ENCODE measurements at places on chromosomes 7 and 10. TPM values are rescaled to one million over a fixed set of nuclear protein-coding genes. Genes with fewer than 3 reads are reported as not detected.

DNA sequence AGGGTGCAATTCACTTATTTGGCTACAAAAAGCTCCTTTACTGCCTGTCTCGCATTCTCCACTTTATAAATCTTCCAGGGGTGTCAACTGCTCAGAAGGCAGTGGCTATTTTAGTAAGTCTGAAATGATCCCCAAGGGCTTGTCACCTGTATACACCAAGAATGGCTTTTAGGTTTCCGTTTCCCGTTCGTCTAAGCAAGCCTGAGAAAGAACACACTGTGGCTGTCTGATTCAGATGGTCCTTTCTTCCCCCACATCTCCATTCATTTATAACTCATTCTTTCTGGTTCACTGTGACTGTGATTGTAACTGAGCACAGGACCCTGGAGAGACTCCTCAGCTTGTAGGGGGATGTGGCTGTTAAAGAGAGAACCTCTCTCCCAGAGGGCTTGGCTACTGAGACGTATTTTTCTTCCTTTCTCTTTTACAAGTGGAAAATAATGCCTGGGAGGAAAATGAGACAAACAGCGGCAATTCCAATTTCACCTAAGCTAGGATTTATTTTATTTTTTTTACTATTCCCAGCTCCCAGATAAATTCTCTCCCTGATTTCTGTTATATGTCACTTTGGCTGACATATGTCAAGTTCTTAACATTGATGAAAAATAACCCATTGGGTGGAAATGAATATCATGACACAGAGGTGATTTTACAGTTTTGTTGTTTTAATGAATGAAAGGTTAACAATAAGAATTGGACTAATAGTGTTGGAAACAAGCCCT, 129.3 kb downstream of the FAM107B start:
- DNase-seq = no peak

GRCh38 chr10:122287570-122287969, 16.5 kb downstream of the BTBD16 start:
- DNase-seq = no peak

The PIP gene
- polyA plus RNA-seq = not detected

GRCh38 chr10:60848680-60849079, 70.4 kb downstream of the CDK1 start:
- no peak for DNase-seq

The TACC2 gene
- 27.9 TPM for polyA plus RNA-seq

The PLA2G12B gene
- 8.2 TPM for polyA plus RNA-seq

- no peak for DNase-seq
These were observed 272.3 kb upstream of the RNF32 start for GRCh38 chr7:156368053-156368843.

DNA sequence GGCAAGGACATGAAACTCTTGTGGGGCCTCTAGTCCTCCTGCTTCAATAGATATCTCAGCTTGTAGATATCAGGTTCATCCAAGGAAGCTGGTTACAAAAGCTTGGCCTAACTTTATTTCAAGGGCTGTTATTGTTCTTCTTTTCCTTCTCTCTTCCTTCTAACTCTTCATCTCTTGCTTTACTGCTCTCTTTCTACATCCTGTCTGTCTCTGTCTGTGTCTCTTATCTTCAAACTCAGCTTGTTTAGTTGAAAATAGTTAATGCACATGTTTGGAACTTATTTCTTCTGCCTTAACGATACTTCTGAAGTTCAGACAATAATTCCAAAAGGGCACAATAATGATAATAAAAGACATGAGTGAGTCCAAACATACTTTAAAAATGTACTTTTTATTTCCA, 393.9 kb downstream of the NXPH1 start:
- DNase-seq = no peak

The PIK3AP1 gene
- polyA plus RNA-seq = 4.5 TPM

GRCh38 chr10:13481690-13482089, 47.1 kb downstream of the BEND7 start:
- no peak for DNase-seq

The PBLD gene
- polyA plus RNA-seq = 11.0 TPM

The LRRN3 gene
- 3.6 TPM for polyA plus RNA-seq

DNA sequence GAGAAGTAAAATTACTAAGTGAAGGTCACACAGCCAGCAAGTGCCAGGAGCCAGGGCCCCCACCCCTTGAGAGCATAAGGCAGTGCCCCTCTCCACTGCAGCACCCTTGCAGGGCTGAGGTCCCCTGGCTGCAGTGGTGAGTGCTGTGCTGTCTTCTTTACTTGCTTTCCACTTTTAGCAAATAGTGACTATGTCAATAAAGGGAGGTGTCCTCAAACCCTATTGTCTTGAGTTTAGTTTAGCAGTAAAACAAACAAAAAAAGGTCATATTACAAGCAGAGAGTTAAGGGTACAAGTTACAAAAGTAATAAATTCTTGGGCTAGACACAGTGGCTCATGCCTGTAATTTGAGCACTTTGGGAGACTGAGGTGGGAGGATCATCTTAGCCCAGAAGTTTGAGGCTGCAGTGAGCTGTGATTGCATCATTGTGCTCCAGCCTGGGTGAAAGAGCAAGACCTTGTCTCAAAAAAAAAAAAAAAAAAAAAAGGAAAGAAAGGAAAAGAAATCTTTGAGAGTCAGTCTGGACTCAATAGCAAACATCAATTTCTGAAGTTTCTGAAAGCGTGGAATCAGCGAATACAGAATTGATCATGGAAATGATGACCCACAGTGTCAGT, 39.0 kb upstream of the KIF5B start:
- DNase-seq = no peak

DNA sequence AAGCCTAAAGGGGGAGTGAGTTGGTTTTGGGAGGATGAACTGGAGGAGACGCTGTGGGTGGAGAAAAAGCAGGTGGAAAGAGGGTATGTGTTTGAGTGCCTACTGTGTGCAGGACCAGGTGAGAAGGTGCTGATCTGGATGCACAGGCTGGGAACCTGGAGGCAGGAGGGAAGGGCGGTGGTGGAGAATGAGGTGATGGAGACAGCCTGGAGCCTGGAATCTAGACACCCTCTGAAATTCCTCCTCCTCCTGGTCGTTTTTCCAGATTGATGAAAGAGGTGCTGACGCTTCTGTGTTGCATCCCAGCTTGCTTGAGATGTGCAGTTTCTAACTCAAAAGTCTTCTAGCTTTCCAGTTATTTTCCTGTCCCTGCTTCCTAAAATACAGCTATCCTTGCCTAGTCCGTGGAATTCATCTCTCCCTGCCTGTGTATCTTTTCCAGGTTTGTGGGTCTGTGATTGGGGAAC, 67.5 kb downstream of the LRMDA start:
- no peak for DNase-seq

- no peak for DNase-seq
These were observed 24.8 kb upstream of the ADARB2 start for GRCh38 chr10:1762076-1762475.

GRCh38 chr10:76880931-76881330, 756.7 kb downstream of the KCNMA1 start:
- no peak for DNase-seq

DNA sequence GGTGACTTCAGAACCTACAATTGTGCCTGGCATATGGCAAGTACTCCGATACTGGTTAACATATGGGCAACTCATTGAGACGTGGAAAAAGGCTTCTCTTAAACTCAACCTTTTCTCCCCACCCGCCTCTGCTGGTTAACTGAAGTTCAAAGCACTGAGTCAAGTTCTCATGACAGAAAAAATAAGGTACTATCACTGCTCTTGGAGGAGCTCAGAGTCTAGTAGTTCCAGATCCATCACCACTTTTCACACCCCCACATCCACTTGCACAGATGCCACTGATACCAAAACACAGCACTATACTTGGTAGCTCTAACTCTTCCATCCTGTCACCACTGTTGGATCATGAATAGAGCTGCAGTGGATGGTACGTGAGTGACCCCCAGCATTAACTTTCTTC, 36.2 kb downstream of the CCDC6 start:
- DNase-seq = no peak

The CYP3A4 gene
- polyA plus RNA-seq = 0.17 TPM

- no peak for DNase-seq
These were observed 88.5 kb downstream of the CTNNA3 start for GRCh38 chr10:67607472-67607871.

DNA sequence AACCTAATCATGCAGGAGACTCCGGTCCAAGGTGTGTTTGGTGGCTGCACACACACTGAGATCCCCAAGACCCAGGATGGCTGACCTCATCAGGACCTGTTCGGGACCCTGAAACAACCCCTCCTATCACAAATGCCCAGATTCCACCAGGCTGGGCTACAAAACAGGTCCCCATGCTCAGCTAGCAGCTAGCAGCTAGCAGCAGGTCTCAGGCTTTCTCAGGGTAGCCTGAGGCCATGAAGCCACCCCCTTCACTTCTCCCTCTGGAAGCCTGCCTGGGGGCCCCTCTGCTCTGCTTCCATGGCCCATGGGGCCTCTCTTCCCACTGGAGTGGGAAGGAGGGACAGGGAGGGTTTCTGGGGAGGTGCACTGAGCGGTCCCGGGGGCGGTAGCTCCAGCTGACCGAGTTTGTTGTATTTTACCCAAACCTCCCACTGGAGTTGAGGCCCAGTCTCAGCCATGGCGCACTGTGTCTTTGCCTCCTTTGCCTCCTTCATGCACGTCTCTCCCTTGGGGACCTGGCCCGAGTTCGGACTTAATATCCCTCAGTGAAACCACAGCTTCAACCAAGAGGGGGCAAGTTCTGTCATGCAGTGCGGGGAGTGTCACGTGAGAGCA, 95.1 kb upstream of the GPR26 start:
- DNase-seq = no peak

GRCh38 chr10:62681211-62681940, 123.1 kb upstream of the ADO start:
- no peak for DNase-seq

GRCh38 chr10:108801775-108802517, 1121.4 kb downstream of the XPNPEP1 start:
- DNase-seq = no peak

GRCh38 chr10:33695536-33695935, 361.1 kb upstream of the NRP1 start:
- DNase-seq = no peak

DNA sequence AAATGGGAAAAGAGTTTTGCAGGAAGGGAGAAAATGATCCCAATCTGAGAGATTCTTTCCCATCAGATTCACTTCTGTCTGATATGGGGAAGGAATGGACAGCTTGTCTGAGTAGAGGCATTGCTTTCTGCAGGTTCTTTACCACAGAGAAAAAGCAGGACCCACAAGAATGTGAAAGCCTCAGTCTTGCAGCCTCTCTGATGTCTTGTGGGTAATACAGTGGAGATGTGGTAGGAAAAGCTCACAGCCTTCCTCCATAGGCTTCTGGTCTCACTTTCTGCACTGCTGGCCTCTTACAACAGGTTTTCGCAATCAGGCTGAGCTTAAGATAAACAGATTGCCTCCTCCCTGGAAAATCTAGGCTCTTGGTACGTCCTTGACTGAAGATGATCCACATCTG, 551 bp downstream of the IFIT1 start:
- DNase-seq = no peak

GRCh38 chr10:122264436-122264835, 6.7 kb upstream of the BTBD16 start:
- DNase-seq = no peak

GRCh38 chr7:44391746-44392617, 66.6 kb upstream of the CAMK2B start:
- no peak for DNase-seq

DNA sequence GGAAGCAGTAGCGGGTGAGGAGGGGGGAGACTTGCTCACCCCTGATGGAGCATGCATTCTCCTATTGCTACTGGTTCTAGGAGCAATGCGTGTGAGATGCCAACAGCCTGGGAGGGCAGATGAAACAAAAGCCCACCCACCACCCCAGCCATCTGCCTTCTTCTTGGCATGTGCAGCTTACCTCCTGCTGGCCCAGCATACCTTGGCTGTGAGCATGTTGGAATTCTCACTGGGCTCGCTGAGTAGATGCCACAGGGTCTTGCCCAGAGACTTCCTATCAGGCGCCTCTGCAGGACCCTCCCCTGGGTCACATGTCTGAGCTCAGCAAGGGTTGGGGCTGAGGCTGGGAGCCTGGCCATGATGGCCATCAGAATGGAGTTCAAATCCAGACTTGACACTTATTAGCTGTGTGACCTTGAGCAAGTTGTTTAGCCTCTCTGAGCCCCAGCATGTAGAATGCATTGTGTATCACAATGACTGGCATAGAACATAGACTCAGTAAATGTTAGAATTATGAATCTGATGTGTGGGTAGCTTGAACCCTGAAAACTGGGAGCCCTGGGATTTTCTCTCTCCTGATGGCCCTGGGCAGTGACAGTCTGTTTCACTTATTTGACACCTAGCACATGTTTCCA, 38.2 kb downstream of the CDH23 start:
- DNase-seq = no peak

- DNase-seq = no peak
These were observed 46.4 kb downstream of the PDGFA start for GRCh38 chr7:473211-473734.

- DNase-seq = no peak
These were observed 29.5 kb downstream of the PLEKHA8 start for GRCh38 chr7:30057741-30058140.

- no peak for DNase-seq
These were observed 87.3 kb upstream of the NAMPT start for GRCh38 chr7:106372126-106372525.

The NPC1L1 gene
- polyA plus RNA-seq = 2.3 TPM

DNA sequence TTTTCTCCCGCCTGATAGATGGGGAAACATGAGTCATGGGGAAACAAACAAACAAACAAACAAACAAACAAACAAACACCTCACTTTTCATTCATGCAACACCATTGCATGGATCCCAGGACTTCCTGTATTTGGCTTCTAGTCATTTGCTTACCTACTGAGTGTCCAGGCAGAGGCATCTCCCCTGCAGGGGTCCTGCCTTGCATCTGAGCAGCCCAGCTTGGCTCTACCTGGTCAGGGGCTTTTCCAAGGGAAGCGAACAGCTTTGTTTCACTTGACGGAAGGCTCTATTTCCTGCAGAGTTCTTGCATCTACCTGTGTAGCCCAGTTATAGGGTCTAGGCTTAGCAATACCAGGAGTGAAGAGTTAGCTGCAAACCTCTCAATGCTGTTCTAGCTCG, 374.2 kb downstream of the GATA3 start:
- no peak for DNase-seq

The PRF1 gene
- 1.4 TPM for polyA plus RNA-seq

DNA sequence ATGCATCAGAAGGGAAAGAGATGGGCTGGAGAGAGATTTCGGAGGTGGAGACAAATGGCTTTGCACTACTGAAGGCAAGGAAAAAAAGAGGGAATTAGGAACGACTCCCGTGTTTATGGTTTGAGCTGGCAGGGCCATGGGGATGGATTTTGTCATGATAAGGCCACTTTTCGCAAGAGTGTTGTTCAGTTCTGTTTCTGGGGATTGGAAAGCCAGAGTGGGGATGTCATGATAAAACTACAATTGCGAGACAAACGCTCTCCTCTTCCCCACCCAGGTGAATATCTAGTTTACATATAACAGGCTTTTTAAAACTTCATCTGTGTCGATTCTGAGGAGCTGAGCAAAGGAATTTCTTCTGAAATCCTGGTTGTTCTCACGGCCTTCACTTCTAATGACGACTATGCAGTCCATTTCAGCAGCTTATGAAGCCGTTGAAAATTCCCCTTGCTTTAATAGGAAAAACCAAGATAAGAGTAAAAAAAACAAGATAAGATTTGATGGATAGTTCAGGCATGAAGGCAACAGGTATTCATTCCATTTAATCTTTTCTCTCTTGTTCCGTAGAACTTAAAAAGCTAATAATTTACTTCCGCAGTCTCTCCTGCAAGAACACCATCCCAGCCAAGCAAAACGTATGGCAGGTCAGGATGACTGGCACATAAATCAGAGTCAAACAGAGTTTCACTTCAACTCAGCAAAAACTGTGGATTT, 245.6 kb upstream of the PITRM1 start:
- DNase-seq = no peak

The PTPRN2 gene
- 7.3 TPM for polyA plus RNA-seq

GRCh38 chr10:122638106-122638505, 61.5 kb downstream of the C10orf120 start:
- DNase-seq = no peak

The DGKB gene
- polyA plus RNA-seq = 3.0 TPM

Measured in left renal pelvis (tissue), 4 donors.